ENCODE measurements at places on chromosomes 1 and 21. TPM values are rescaled to one million over a fixed set of nuclear protein-coding genes. Genes with fewer than 3 reads are reported as not detected.

ILDR2 gene
- 0.87 TPM for total RNA-seq

FCRL1 gene
- not detected for total RNA-seq

DNA sequence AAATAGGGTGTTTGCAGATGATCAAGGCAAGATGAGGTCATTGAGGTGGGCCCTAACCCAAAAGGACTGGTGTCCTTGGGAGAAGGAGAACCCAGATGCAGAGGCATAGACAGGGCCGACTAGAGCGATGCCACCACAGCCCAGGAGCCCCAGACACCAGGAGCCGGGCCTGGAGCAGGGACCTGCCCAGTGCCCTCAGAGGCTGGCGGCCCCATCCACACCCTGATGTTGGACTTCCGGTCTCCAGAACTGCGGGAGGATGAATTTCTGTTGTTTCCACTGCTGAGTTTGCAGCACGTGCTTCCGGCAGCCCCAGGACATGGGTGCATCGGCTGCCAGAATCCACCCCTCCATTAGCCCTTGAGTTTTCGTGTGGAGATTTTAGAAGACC, 7.2 kb upstream of the ACTRT2 start:
- DNase-seq, result no peak
- no peak overlapping the region for H3K4me3 ChIP-seq
- H3K27ac ChIP-seq, result no peak overlapping the region
- peaks cover 26% of the 10 kb centered on the region for H3K27me3 ChIP-seq
- H3K4me1 ChIP-seq, result no peaks in the 10 kb centered on the region

GRCh38 chr1:171346881-171347280, 32.9 kb downstream of the FMO4 start:
- H3K4me1 ChIP-seq, result peaks cover 9% of the 10 kb centered on the region
- no peak overlapping the region for H3K4me3 ChIP-seq
- H3K27ac ChIP-seq, result no peak overlapping the region
- H3K27me3 ChIP-seq, result no peaks in the 10 kb centered on the region
- H3K36me3 ChIP-seq, result no peaks in the 10 kb centered on the region

TMEM52 gene
- total RNA-seq, result 35.0 TPM

PRAMEF17 gene
- not detected for total RNA-seq

- H3K36me3 ChIP-seq, result peaks cover 47% of the 10 kb centered on the region
- peaks cover 5% of the 10 kb centered on the region for H3K4me1 ChIP-seq
- no peaks in the 10 kb centered on the region for H3K27me3 ChIP-seq
- H3K4me3 ChIP-seq, result no peak overlapping the region
- DNase-seq, result no peak
Measured at GRCh38 chr1:201785291-201785690, 43.7 kb upstream of the IPO9 start.

SPRR2F gene
- total RNA-seq, result not detected

ASCL5 gene
- total RNA-seq, result not detected

RGL1 gene
- 30.5 TPM for total RNA-seq

CLCA1 gene
- not detected for total RNA-seq

WLS gene
- total RNA-seq, result 92.0 TPM

CD244 gene
- 0.28 TPM for total RNA-seq

- H3K4me3 ChIP-seq, result no peak overlapping the region
- no peaks in the 10 kb centered on the region for H3K36me3 ChIP-seq
- H3K27me3 ChIP-seq, result no peaks in the 10 kb centered on the region
- no peaks in the 10 kb centered on the region for H3K4me1 ChIP-seq
Measured at GRCh38 chr21:29386803-29387202, 88.1 kb downstream of the BACH1 start.

DNA sequence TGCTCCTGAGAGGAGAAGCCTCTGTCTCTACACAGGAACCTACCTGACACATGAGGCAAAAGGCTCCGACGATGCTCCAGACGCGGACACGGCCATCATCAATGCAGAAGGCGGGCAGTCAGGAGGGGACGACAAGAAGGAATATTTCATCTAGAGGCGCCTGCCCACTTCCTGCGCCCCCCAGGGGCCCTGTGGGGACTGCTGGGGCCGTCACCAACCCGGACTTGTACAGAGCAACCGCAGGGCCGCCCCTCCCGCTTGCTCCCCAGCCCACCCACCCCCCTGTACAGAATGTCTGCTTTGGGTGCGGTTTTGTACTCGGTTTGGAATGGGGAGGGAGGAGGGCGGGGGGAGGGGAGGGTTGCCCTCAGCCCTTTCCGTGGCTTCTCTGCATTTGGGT, 3.9 kb upstream of the ACKR1 start:
- no peak for DNase-seq
- peaks cover 4% of the 10 kb centered on the region for H3K27me3 ChIP-seq
- H3K36me3 ChIP-seq, result no peaks in the 10 kb centered on the region
- no peaks in the 10 kb centered on the region for H3K4me1 ChIP-seq

DNA sequence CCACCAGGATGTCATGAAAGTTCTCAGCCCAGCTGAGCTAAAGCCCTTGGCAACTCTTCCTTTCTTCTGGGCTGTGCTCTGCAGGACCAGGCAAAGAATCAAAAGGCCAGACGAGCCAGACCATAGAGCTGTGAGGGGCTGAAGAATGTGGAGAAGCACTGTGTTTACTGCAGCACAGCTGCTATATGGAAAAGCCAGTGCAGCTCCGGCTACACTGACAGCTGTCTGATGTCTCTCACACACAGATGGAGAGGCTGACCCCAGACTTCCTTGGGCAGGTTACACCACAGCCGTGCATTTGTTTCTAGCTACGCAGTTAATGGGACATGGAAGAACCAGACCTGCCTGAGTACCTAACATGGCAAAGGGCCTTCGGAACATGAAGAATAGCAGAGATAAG, 40.3 kb downstream of the CD247 start:
- no peak overlapping the region for H3K27ac ChIP-seq
- H3K27me3 ChIP-seq, result peaks cover 6% of the 10 kb centered on the region
- DNase-seq, result no peak
- no peaks in the 10 kb centered on the region for H3K36me3 ChIP-seq
- no peak overlapping the region for H3K4me3 ChIP-seq

SYT14 gene
- 7.2 TPM for total RNA-seq

SAMD11 gene
- 18.1 TPM for total RNA-seq

TSPAN2 gene
- 0.69 TPM for total RNA-seq

DNA sequence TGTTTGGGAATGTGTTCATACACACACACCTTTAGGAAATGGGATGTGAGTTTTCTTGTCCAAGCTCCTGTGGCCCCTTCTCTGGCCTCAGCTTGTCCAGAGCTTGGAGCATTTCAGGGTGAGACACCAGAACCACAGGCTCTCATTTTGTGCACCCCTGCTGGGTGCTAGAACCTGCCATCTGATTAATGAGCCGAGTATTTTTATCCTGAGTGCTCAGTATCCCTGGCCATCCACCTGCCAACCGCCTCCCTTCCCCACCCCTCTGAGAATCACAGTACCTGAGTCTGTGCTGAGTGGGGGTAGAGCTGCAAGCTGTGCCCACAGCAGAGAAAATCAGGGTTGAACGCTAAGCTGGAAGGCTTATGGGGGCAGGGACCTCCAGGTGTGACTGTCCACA, 1.4 kb downstream of the CASQ1 start:
- no peaks in the 10 kb centered on the region for H3K36me3 ChIP-seq
- no peak overlapping the region for H3K4me3 ChIP-seq

LAMC2 gene
- not detected for total RNA-seq

PLCH2 gene
- 6.1 TPM for total RNA-seq

GRCh38 chr1:43776043-43776761, 68.9 kb downstream of the ST3GAL3 start:
- H3K4me3 ChIP-seq, result no peak overlapping the region
- no peak overlapping the region for H3K27ac ChIP-seq
- H3K27me3 ChIP-seq, result no peaks in the 10 kb centered on the region
- no peak for DNase-seq

All from adrenal gland (tissue), 19 donors.